Stimulated activated CD8-positive, alpha-beta memory T cell treated with anti-CD3 and anti-CD28 coated beads, Interleukin-4, amount 100 ng/mL, for 1 hour (primary cell): ENCODE measurements at places on chromosomes 2 and 18.

- DNase-seq, result no peak
These were observed 73.7 kb downstream of the RFTN2 start for GRCh38 chr2:197601726-197602125.

- no peak for DNase-seq
These were observed 20.5 kb downstream of the DDX18 start for GRCh38 chr2:117834992-117835391.

- no peak for DNase-seq
These were observed 26.5 kb downstream of the FIGN start for GRCh38 chr2:163709270-163709669.

GRCh38 chr2:70340761-70341476, 39.1 kb upstream of the FAM136A start:
- DNase-seq, result no peak

- DNase-seq, result no peak
These were observed 58.9 kb downstream of the ADNP2 start for GRCh38 chr18:80167931-80168330.

- no peak for DNase-seq
These were observed 186.8 kb downstream of the ZNF521 start for GRCh38 chr18:25164848-25165811.
